ENCODE measurements at places on chromosomes 2 and 18.

GRCh38 chr2:185625604-185626003 lies 113.0 kb upstream of the FSIP2 start:
- no peak for DNase-seq

GRCh38 chr18:73220663-73221062 lies 352.9 kb upstream of the NETO1 start:
- DNase-seq, result no peak

GRCh38 chr2:20235655-20236305 lies 10.8 kb upstream of the SDC1 start:
- no peak for DNase-seq

DNA sequence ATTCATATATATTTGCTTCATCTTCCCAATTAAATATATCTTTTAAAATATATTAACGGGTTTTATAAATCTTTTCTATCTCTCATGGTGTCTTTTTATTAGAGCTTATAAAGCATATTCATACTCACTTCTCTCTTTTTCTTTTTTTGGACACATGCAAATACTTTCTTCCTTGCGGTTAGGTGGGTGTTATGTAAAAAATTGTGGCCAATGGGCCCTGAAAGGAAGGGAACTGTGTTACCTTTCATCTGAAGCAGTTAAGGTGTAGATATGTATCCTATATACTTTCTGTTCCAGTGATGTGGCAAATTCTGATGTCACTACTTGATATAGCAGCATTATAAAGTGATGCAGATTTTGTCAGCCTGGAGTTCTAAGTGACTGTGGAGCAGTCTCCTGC lies 714.5 kb downstream of the PLCL1 start:
- no peak for DNase-seq

DNA sequence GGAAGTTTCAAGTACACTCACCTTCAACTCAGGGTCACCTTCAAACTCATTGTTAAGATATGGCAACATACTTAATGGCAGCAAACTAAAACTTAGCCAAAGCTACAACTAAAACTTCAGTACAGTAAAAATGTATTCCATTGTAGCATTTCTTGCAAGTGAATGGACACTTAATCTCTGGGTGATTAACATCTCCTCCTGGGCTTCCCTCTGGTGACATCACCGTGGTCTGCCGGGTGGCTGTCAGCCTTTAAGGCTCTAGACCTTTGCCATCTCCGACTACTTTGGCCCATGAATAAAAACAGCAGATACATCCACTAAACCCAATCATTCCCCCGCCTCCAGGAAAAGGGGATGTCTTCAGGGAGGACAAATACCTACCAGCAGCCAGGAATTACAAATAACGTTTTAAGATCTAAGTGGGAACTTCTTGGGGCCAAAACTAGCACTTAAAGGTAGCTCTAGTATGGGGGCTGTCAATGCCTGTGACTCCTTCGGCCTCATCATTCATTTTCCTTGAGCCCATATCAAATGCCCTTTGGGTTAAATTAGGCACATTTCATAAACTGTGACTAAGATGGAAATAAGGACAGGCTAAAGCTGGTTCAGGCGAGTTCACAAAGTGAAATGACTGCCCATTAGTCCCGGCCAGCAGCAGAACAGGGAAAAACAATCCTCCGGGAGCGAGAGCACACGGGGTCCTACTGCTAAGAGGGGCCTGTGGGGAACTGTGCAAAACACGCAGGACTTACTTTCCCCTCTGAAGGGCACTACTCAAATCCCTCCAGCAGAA lies 1.1 kb downstream of the TFCP2L1 start:
- DNase-seq, result no peak

GRCh38 chr2:240593703-240594451 lies 7.3 kb downstream of the CAPN10 start:
- no peak for DNase-seq

- DNase-seq, result no peak
Measured at GRCh38 chr2:128280901-128281321, 37.8 kb downstream of the HS6ST1 start.

DNA sequence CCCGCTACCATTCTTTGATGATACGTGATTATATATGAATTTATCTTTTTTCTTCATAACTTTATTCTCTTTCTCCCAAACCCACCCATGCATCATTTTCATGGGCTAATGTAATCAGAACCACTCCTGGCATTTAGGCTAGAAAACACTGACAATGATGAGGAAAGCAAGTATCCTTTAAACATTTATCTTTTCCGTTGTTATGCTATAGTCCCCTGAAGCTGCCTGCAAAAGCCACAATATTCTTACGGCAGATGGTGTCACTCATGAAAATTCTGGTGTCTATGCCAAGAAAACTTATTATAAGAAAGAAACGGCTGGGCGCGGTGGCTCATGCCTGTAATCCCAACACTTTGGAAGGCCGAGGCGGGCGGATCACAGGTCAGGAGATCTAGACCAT lies 221.8 kb upstream of the CTAGE1 start:
- no peak for DNase-seq

GRCh38 chr18:52174220-52174619 lies 165.8 kb upstream of the DCC start:
- DNase-seq, result no peak

DNA sequence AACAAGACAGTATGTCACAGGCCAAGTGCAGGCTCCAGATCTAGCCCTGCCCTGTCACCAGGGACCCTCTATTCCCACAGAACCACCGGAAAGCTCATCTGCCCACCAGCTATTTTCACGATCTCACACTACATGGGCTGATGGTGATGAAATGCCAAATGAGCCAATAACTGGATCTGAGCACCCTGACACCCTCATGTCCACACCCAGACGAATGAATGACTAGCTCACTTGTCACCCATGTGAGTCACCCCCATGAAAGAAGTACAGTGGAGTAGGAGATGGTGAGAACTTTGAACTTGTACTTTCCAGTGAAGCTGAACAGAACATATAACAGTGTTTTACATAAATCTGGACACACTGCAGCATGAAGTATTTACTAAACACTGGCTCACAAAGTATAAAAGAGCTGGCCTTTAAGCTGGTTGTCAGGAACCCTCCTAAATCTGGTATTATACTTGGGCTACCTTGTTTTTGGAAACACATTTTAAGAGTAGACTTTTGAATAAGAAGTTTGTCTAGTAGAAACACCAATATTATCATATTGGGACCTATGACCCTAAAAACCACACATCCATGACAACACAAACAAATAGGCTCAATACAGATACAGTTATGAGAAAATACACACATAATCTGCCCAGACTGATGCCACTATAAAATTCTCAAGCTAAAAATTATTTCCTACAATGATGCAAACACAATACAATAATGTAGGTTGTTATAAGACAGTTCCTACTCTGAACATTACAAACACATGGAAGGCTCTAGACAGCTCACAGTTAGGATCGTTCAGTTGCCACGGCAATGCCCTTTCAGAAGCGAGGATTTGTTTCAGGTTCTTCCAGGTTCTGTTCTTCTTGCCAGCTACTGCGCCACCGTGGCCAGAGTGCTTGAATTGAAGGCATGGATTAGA lies 19.0 kb downstream of the INO80C start:
- DNase-seq, result peak; percentile 42

DNA sequence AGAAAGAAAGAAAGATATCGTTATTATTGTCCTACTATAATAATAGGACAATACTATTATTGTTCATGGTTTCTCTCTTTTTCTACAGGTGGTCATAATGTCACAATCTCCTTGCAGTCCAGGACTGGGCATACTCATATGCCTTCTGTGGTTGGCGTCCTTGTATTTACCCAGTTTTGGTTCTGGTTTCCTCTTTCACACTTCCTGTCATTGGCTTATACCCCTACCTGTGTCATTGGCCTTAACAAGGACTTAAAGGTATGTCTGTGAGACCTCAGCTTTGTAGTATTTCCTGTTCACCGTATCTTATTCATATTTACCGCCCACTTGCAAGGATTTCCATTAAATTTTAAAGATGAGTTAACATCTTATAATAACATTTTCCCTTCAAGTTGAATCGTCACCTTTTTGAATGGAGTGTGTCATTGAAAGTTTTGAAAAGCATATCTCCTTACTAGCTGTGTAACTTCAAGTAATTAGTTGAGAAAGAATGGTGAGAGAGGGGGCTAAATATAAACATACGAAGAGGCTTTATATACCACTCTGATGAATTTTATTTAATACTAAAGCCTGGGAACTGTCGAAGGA lies 36.5 kb upstream of the HTR2B start:
- no peak for DNase-seq
